ENCODE measurements at places on chromosomes 6 and 20.

- DNase-seq, result no peak
Measured at GRCh38 chr6:18121580-18122127, 823 bp downstream of the NHLRC1 start.

DNA sequence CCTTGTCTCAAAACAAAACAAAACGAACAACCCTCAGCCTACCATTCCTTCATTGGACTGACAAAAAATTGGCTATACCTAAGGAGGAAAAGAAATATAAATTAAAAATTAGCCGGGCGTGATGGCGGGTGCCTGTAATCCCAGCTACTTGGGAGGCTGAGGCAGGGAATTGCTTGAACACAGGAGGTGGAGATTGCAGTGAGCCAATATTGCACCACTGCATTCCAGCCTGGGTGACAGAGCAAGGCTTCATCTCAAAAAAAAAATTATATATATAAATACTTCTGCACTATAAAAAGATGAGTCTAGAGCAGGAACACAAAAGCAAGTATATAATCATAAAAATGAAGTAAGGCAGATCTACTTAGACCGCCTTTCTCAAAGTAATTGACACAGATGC lies 109.8 kb downstream of the CRYBG1 start:
- DNase-seq, result no peak

DNA sequence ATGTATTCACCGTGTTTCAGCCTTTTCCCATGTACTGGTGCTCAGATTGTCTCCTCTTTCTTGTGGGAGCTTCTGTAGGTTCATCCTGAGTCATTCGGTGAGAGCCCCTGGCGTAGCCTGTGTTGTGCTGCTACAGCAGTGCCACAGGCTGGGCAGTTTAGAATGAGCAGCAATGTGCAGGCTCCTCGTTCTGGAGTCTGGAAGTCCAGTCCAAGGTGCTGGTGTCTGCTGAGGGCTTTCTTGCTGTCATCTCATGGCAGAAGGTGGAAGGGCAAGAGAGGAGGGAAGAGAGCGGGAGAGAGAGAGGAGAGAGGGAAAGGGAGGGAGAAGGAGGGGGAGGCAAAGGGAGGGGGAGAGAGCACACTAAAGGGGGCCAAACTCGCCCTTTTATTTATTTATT lies 15.1 kb downstream of the OSBPL2 start:
- no peak for DNase-seq

- DNase-seq, result no peak
Measured at GRCh38 chr6:136576821-136577220, 26.6 kb upstream of the MAP7 start.

DNA sequence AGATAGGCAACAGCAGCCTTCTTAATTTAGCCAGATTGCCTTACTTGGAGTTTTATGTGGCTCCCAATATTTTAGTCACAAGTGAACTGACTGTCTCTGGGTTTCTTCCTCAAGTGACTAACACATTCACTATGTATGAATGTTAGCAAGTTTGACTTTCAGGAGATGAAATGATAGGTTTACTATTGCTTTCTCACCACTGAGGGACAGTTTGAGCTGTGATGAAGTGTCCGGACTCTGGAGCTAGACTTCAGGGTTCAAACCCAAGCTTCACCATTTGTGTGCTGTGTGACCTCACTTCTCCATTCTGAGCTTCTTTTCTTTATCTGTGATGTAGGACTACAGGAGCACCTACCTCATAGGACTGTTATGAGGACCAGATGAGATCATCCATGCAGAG lies 8.2 kb downstream of the DHX35 start:
- DNase-seq, result no peak

DNA sequence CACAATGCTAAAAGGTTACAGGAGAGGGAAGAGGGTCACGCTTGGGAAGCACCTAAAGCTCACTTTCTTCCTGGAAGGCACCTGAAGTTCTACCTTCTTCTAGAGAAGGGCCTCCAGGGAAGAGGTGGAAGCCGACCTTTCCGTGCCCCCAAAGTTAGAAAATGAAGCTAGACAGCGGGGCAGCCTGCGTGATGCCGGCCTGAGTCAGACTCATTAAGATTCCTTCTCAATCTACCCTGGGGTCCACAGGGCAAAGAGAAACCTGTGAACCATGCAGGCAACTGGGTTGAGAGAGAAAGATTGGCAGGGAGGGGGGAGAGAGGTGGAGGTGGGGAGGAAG lies 54.8 kb upstream of the CCDC167 start:
- DNase-seq, result no peak

- DNase-seq, result no peak
Measured at GRCh38 chr20:23145281-23145700, 59.2 kb upstream of the CD93 start.

- DNase-seq, result no peak
Measured at GRCh38 chr6:47116606-47117005, 74.5 kb upstream of the ADGRF1 start.

- no peak for DNase-seq
Measured at GRCh38 chr6:125112934-125113333, 40.6 kb upstream of the TPD52L1 start.

DNA sequence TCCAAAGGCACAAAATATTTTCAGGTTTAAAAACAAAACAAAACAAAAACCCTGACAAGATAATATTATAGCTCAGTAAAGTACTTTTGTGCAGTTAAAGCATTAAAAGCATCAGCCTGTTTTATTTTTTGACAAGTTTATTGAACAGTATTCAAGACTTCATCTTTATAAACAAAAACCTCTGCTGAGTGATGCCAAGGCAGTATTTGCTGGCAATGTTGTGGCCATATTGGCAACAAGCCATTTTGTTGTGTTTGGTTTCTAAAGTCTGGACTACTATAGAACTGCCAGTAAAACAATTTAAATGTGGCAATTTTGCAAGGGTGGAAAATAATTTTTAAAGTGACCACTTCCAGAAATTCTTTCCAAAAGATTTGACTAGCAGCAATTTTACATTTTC lies 15.9 kb downstream of the CPNE1 start:
- no peak for DNase-seq

DNA sequence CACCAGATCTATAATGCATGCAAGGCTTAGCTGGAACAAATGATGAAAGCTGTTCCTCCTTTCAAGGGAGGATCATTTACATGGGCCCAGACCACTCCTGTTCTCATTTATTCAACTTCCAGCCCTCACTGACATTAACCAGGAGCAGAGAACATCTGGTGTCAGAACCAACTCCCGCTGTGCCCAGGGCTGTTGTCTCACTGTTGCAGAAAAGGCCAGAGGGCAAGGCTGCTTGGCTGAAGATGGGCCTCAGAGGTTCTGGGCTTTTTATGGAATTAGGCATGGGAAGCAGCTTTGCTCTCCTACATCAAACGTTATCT lies 164.2 kb downstream of the GMPR start:
- DNase-seq, result no peak

DNA sequence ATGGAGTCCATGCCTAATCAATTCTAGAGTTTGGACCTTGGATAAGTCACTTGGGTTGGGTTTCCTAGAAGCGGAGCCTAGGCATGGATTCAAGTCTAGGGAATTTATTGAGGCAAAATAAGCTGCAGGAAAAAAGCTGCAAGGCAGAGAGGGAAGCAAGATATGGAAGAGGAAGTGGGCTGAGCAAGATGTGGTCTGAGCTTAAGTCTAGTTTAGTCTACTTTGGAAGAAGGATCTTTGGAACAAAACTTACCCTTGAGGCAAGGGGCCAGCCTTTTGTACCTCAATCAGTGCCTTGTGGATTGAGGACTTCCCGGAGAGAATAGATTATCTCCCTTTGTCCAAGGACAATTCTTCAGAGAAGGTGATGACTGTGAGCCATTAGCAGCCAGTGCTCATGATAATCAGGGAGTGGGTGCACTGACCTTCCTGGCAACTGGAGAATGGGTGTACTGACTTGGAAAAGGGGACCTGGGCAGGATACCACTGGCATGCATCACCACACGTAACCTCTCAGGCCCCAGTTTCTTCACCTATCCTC lies 10.9 kb downstream of the ZSCAN9 start:
- no peak for DNase-seq

DNA sequence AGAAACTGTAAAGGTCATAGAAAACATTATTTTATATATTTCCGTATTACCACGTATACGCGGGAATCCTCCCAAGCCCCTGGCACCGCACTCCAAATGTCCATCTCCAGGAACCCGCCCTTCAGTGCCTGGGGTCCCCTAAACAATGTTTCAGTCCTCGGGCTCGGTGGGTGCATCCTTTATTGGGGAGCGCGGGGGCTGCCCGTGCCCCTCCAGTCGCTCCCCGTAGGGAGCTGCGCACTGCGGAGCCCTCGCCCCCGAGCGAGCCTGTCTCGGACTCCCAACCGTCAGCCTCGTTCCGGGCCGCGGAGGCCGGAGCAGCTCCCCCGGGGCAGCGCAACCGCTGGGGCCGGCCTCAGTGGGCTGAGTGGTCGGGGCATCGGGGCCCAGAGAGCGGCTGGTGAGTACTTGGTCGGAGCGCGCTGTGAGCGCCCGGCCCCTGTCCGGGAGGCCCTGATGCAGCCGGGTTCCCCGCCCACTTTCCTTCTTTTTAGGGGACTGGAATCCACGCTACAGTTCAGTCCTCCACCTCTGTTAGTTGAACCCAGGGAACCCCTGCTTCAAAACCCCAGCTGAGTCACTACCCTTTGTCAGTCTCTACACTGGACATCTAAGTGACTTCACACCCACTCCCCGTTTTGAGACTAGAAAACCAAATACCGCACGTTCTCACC lies at the start of gene DNAH8:
Gene DNAH8 (plus strand): TSS at position 296 of the 674 bp plus-strand sequence. CDS start 7,499 bp downstream, outside the sequence.
- DNase-seq, result no peak

- DNase-seq, result no peak
Measured at GRCh38 chr6:136600818-136601217, 50.6 kb upstream of the MAP7 start.

DNA sequence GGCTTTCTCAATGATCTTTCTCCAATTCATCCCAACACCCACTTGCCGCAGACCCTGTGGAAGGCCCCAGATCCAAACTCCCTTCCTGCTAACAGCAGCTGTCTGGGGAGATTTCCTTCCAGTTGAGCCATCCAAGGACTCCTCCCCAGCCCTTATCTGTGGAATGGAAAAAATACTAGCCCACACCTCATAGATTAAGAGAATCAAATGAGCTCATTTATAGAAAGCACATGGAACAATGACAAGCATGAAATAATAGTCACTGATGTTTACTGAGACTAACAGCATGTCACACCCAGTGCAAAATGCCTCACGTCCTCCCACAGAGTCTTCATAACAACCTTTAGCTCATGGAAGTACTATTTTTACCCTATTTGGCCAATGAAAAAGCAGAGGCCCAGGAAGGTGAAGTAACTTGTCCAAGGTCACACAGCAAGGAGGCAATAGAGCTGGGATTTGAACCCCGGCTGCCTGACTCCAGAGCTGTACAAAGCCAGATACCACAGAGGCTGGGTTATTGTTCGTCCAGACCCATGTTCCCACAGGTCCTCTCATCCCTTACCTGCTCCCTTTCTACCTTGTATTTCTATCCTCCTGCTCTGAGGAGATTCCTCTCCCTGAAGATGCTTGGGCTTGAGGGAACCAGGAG lies 23.4 kb upstream of the PTGIS start:
- DNase-seq, result no peak

DNA sequence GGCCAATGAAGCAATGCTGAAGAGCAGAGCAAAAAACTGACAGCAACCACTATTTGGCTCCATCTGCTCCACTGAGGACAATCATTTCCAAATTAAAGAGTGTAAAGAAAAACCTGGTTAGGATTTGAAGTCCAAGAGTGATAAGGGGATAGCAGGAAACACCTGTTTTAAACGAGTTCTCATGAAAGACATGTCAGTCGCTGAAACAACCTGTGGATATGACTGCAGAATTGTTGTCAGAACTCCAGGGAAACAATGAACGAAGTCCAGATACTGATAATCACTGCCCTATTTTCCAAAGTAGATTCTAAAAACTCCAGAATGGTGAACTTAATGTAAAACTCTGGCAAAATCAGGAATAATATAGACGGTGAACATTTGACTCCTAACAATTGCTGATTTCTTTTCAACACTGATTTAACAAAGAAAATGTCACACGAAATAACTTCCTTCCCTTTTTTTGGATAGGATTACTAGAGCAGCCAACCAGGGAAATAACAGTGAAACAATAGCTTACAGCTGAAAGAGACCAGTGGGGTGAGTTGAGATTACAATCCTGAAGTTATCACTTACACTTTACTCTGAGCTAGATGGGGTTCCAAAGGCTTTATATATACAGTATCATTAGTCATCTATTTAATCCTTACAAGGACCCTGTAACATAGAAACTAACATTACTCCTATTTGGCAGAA lies 83.7 kb downstream of the ELOVL5 start:
- DNase-seq, result no peak

GRCh38 chr6:1933292-1933691 lies 312.1 kb downstream of the GMDS start:
- no peak for DNase-seq

DNA sequence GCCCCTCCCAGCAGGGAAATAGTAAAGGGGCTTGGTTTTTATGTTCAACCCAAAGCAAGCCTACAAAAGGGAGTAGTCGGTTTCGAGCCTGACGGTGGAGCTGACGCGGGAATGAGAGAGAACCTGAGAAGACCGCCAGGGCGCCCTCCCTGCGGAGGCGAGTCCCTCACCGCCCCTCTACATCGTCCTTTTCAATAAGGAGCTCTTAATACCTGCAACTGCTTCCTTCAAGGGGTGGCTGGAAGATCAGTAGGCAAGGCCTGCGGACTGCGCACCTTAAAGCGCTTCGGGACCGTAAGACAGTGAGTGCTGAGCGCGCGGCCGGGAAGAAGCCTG lies 709 bp upstream of the ZNF76 start:
- DNase-seq, result no peak

DNA sequence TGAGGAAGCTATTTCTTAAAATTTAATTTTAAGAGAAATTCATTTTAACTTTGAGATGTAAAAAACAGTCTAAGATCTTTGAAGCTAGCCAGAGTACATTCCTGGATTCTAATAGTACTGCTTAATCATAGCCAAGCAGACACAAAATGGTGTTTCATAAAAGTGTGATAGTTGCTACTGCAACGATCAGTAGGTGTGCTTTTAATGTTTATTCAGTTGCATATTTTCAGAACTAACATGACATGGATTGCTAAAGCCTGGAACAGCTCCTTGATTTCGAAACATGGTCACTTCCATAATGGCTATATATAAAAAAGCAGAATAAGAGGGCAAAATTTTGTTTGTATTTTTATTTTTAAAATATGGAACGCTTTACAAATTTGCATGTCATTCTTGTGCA lies 35.5 kb downstream of the SESN1 start:
- no peak for DNase-seq

DNA sequence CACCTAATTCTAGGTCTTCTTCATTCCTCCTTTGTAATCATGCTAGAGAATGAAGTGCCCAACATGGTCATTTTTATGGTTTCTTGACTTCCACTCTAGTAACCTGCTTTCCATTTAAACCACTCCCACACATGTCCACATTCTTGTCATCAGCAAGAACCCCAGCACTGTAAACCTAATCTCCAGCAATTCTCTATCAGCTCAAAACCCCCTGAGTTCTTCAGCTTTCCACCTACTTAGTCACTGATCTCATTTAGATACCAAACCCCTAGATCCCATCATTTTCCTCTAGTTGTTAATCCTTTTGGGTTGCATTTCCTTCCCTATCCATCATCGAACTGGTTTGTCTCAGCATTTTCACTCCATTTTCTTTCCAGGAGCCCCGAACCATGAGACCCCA lies 49.7 kb downstream of the GOPC start:
- DNase-seq, result no peak

- no peak for DNase-seq
Measured at GRCh38 chr6:168565112-168565511, 124.1 kb downstream of the SMOC2 start.

- no peak for DNase-seq
Measured at GRCh38 chr20:52012079-52012478, 179.5 kb downstream of the ZFP64 start.

All from right renal pelvis (tissue), 4 donors.